ENCODE measurements at places on chromosomes 2 and 18.

- DNase-seq: no peak
Observed at GRCh38 chr2:48617618-48618017, at the start of gene GTF2A1L. GTF2A1L (plus strand) TSS chr2:48617856; CDS start chr2:48617875, 19 bp downstream.

GRCh38 chr18:62200121-62200914 is 13.3 kb downstream of the RELCH start:
- no peak for DNase-seq

DNA sequence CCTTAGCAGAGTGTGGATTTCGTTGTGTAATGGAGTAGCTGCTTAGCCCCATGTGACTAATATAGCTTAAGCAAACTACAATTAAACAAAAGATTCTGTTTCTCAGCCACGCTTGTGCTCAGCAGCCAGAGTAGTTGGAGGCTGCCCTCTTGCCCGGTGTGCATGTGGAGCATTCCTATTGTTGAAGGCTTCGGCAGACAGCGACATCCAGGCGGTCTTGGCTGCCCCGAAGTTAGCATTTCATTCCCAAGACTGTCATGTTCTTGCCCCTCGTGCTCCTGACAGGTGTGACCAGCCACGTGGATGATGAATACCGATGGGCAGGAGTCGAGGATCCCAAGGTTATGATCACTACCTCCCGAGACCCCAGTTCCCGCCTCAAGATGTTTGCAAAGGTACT is 2.4 kb downstream of the IMP4 start:
- DNase-seq: no peak

DNA sequence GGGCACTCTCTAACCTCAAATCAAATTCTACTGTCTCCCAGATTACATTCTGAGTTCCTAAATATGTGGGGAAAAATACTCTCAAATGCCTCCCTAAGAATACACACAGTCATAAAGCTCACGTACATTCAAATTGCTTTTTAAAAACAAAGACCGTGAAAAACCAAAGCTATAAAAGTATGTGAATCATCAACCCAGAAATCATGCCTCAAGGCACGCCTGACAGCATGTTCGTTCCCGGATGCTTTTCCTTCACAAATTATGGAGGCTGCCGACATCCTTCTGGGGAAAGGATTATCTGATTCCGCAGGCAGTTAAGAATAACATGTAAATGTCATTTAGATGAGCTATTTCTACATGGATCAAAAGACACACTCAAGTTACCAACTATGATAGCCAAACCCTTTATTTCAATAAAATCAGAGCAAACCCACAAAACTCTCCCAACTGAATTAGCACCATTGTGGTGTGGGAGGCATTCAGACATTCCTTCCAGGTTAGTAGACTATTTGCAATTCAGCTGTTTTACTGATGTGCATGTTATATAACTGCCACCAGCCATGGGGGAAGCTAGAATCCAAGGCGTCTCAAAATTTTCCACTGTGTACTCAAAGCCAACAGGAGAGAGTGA is 398.2 kb upstream of the TRIB2 start:
- DNase-seq: no peak

DNA sequence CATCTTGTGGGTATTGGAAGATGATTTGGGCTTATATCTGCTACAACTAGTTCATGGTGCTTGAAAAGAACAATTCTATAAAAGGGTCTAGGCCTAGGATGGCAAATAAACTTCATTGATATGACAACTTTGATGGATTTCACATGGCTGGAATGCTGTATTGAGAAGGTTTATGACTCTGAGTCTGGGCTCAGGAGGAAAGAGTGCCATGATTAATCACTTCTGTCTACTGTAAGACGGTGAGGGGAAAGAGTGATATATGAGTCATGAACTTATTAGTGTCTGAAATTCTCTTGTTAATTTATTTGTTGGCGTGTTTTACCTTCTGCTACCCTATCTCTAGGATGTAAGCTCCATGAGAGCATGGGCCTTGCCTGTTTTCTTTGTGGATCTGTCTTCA is 17.0 kb upstream of the ADCYAP1 start:
- no peak for DNase-seq
